ENCODE measurements at places on chromosomes 1 and 21.

DNA sequence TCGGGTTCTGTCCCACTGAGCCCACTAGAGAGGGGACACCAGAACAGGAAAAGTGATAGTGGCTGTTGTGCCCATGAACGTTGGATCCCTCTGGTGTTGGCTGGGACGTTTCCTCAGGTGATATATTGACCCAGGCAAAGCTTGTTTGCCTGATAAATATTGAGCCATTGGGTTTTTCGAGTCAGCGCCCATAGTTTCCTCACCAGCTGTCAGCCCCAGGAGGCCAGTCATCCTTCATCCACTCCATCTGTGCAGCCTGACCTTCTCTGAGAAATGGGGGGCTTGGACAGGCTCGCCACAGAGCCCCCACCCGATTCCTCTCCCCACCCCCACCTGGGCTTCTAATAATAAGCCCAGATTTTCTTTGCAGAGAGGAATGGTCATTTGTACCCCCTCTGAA is 13.3 kb downstream of the DISP3 start:
- DNase-seq, result no peak

GRCh38 chr1:27339213-27339612 is 2.6 kb upstream of the SYTL1 start:
- no peak for DNase-seq

DNA sequence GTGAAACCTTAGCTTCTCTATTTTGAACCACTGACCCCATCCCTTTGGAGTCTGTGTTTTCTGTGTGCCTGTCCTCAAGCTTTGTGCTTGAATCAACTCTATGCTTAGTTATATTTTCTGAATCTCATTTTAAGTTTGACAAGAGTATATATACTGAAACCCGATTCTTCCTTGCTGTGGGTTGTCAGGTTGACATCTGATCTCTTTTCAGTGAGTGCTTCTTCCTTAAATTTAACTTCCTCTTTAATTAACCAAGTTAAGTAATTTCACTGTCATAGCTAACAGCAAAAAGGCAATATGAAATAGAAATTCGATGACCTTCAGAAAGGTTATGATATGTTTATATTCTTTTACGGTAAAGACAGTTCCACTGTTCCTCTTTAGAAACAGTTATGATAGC is 69.4 kb downstream of the C1orf21 start:
- no peak for DNase-seq

- no peak for DNase-seq
Observed at GRCh38 chr1:48592330-48592729, 120.3 kb upstream of the SPATA6 start.

DNA sequence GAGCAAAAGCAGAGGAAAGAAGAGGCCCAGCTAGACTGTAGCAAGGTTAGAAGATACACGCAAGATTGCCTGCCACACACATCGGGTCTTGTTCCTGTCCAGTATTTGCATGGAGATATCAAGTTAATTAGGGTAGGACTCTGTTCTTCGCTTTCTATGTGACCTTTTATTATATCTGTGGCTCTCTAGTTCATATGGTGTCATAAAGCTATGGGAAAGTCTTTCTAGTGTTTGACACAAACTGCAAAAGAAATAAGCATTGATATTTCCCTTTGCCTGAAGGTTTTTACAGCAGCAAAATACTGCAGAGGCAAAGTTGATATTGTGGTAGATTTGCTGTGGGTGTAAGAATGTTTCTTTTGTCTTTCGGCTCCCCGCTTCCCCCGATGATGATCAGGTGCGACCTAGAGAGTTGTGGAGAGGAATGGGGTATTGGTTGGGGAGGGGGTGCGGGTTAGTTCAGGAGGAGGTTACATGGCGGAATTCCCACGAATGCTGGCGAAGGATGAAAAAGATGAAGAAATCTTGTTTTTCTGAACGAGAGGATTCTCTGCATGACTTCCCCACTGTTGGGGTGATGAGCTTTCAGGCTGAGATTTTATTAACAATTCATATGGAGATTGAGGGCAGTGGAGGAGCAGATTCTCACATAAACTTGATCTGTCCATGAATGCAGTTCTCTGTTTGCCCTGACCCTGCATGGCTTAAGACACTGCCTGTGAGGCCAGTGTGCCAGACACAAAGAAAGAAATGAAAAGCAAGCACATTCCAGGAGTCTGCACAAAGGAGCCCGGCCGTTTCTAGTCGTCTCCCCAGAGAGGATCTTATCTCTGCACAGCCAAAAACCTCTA is 550.2 kb downstream of the USP25 start:
- no peak for DNase-seq

- no peak for DNase-seq
Observed at GRCh38 chr1:50568782-50569181, 145.5 kb upstream of the DMRTA2 start.

DNA sequence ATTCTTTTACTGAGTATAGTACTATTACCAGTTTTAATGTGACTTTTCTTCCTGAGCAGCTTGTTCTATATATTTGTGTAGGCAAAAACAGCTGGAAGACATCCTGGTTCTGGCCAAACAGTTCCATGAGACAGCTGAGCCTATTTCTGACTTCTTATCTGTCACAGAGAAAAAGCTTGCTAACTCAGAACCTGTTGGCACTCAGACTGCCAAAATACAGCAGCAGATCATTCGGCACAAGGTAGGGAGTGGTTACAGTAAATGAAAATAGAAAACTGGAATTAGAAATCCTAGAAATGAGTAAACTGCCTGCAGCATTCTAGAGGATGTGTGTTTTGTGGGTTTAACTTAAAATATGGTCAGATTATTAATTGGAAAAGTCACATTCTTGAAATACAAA is 64.1 kb upstream of the BMP8A start:
- DNase-seq, result no peak

DNA sequence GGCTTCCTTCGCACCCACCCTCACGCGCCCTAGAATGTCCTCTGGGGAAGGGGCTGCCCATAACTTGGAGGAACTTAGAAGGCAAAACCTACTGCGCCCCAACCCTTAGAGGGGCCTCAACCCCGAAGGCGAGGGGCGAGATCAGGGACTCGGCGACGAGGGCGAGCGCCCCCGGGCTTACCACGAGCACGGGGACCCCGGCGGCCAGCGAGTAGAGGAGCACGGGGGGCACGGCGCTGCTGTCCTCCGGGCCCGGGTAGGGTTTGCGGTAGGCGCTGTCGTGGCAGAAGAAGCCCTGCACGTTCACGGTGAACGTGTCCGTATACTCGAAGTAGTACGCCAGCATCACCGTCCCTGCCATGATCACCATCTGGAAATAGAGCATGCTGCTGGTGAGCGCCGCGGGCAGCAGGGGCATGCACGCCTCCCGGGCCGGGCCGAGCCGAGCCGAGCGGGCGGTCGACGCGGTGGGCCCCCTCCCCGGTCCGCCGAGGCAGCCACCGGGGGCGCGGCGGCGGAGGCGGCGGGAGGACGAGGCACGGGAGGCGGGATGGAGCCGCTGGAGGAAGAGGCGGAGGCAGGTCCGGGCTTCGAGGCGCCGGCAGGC is 304 bp downstream of the PLPPR5 start:
- no peak for DNase-seq

DNA sequence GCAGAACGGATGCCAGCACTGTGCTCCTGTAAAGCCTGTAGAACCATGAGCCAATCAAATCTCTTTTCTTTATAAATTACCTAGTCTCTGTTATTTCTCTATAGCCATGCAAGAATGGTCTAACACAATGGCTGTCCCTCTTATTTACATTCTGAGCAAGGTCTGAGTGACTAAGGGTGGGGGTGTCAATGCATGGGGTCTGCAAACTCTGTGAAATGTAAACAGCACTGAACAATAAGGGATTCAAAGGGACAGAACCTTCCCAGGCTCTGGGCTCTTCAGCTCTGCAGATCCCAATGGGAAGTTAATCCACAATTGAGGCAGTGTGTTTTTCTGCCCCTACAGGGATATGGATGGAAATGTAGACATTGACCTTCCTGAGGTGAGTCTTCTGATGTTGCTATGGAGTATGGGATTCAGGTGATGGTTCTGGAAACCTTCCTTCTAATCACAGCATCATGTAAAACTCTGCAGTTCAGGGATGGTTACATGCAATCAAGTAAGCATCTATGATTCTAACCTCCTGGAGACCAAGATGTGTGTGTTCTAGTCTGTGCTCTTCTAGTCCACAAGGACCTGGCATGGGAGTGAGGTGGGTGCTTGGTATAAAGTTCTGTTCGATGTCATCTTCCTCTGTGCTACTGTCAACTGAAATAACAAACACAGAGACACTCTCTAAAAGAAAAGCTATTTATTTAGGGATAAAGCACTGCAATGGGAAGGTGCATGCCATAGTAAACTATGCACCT is 38.6 kb downstream of the CAPN9 start:
- DNase-seq, result no peak

GRCh38 chr1:25467193-25467592 is 36.5 kb downstream of the MACO1 start:
- DNase-seq, result no peak

- no peak for DNase-seq
Observed at GRCh38 chr1:83052865-83053264, 946.1 kb downstream of the TTLL7 start.

GRCh38 chr21:36170823-36171222 is 14.2 kb downstream of the DOP1B start:
- no peak for DNase-seq

DNA sequence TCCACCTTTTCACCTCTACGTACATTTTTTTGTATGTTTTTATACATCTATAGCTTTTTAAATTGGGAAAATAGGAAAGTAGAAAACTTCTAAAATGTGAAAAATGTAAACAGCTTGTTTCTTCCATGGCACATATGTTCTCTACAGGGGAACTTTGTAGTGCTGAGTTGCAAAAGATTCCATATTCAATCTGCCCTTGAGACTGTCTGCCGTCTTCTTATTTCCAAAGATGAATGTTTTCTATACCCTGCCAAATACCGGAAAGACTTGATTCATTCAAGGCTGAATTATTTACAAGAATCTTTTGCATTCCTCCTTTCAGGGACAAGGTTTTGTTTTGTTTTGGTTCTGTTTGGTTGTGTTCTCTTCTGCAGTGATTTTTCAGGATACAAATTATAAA is 1334.5 kb upstream of the ADGRL4 start:
- DNase-seq, result no peak

- no peak for DNase-seq
Observed at GRCh38 chr21:41650526-41651145, 116.2 kb downstream of the RIPK4 start.

GRCh38 chr1:203368624-203369451 is 17.9 kb upstream of the FMOD start:
- DNase-seq, result peak; percentile 53

GRCh38 chr1:208258277-208258676 is 14.1 kb upstream of the PLXNA2 start:
- DNase-seq, result no peak

DNA sequence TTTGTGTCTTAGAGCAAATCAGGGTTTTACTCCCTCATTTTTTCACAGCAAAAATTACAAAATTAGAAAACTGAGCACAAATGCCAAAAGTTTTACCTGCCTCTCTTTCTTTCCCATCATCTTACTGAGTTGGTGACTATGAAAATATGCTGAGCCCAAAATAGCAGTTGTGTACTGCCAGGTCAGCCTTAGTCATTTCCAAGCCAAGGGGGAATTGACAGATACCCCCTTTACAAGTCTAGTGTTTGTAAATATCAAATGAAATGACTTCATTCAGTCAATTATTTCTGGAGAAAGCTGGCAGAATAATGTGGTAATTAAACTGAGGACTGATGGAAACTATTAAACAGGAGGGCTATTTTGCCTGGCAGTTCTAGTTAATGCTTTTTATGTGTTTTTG is 11.4 kb upstream of the GORAB start:
- DNase-seq, result no peak

GRCh38 chr1:61079898-61080336 is 2.4 kb upstream of the NFIA start:
- no peak for DNase-seq

GRCh38 chr1:208189183-208189582 is 55.0 kb downstream of the PLXNA2 start:
- DNase-seq, result no peak

GRCh38 chr1:182629499-182630096 is 25.4 kb upstream of the RGS16 start:
- DNase-seq, result no peak

GRCh38 chr1:48789903-48790302 is 13.2 kb upstream of the BEND5 start:
- DNase-seq, result no peak

DNA sequence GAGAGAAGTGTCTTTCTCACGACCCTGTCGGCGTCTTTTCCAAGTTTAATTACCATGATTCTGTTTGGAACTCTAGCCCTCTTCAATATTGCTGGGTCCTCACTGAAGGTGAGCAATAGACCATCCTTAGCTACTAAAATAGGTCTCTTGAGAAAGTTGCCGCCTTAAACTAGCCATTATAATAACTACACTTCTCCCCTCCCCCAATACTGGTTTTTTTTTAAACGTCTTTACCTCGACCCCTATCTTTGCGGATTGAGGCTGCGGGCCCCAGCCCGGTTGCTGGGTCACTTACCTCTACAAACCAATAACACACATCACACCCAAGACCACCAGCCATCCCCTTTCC is 672 bp downstream of the ENSA start:
- no peak for DNase-seq

Measured in DMS153 (cell line).